ENCODE measurements at places on chromosomes 11 and 22. TPM values are rescaled to one million over a fixed set of nuclear protein-coding genes. Genes with fewer than 3 reads are reported as not detected.

MRGPRE gene
- total RNA-seq, result not detected

TRPM5 gene
- total RNA-seq, result not detected

ZNF280B gene
- total RNA-seq, result 0.38 TPM

RBMXL2 gene
- not detected for total RNA-seq

OSM gene
- not detected for total RNA-seq

IFITM1 gene
- 20.1 TPM for total RNA-seq

SLC16A8 gene
- not detected for total RNA-seq

NTM gene
- total RNA-seq, result 17.3 TPM

F2 gene
- 0.11 TPM for total RNA-seq

LRP4 gene
- total RNA-seq, result 9.6 TPM

SYNGR1 gene
- total RNA-seq, result 0.70 TPM

GSTT2 gene
- not detected for total RNA-seq

MB gene
- not detected for total RNA-seq

HNRNPUL2 gene
- 6.4 TPM for total RNA-seq

SCUBE1 gene
- not detected for total RNA-seq

ABTB2 gene
- total RNA-seq, result 1.9 TPM

SLC22A6 gene
- not detected for total RNA-seq

ANKK1 gene
- 1.6 TPM for total RNA-seq

MMP27 gene
- total RNA-seq, result not detected

NPAS4 gene
- total RNA-seq, result not detected

PATE4 gene
- not detected for total RNA-seq

ALG12 gene
- 16.0 TPM for total RNA-seq

HPX gene
- not detected for total RNA-seq

OR4A47 gene
- total RNA-seq, result not detected

IL18 gene
- total RNA-seq, result 31.6 TPM

CCDC89 gene
- total RNA-seq, result 0.76 TPM

MIAT gene
- total RNA-seq, result 0.08 TPM

GAL3ST3 gene
- total RNA-seq, result not detected

CAT gene
- total RNA-seq, result 52.0 TPM

CABP4 gene
- total RNA-seq, result not detected

C11orf42 gene
- not detected for total RNA-seq

PNPLA3 gene
- total RNA-seq, result 4.2 TPM

SLCO2B1 gene
- not detected for total RNA-seq

CEND1 gene
- not detected for total RNA-seq

C1QTNF5 gene
- 0.55 TPM for total RNA-seq

GRIK4 gene
- total RNA-seq, result not detected

SLC5A4 gene
- total RNA-seq, result not detected

TUBA8 gene
- total RNA-seq, result not detected

FAM83F gene
- 46.1 TPM for total RNA-seq

AMOTL1 gene
- total RNA-seq, result 107 TPM

PIWIL4 gene
- total RNA-seq, result 0.47 TPM

RIMBP3C gene
- total RNA-seq, result not detected

FADS3 gene
- 130 TPM for total RNA-seq

HTR3B gene
- total RNA-seq, result not detected

MYBPC3 gene
- total RNA-seq, result not detected

MFRP gene
- total RNA-seq, result not detected

ALKBH3 gene
- 36.0 TPM for total RNA-seq

C11orf97 gene
- not detected for total RNA-seq

VSIG10L2 gene
- not detected for total RNA-seq
